Amygdala (tissue), 56 donors: ENCODE measurements at places on chromosomes 5 and 9.

GRCh38 chr9:117189121-117189520, 225.7 kb downstream of the ASTN2 start:
- DNase-seq: no peak

DNA sequence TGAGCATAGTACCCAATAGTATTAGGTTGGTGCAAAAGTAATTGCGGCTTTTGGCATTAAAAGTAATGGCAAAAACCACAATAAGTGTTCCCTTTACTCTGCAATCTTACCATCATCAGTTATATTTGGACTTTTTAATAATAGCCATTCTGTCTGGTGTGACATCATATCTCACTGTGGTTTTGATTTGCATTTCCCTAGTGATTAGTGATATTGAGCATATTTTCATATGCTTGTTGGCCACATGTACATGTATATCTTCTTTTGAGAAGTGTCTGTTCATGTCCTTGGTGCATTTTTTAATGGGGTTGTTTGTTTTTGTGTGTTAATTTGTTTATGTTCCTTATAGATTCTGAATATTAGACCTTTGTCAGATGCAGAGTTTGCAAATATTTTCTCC, 289.9 kb downstream of the FAM170A start:
- DNase-seq: no peak

GRCh38 chr5:173970878-173971650, 17.9 kb upstream of the C5orf47 start:
- DNase-seq: no peak

- DNase-seq: no peak
These were observed 37.1 kb upstream of the LRRC14B start for GRCh38 chr5:154236-154635.

DNA sequence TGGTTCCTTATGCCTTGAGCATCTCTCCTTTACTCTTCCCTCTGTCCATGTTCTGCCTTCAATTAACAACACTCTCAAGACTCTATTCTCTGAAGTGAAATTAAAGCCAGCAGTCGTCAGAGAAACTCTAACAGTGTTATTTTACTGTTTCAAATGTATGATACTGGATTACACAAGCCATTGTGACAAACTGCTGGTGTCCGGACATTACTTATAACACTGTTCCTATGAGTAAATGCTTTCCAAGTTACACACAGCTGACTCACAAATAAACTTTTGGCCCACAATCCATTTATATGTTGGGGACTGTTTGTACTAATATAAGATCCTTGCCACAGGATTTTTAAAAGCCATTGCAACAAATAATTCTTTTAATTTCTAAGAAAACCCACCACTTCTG, 63.2 kb upstream of the GHR start:
- DNase-seq: no peak
